ENCODE measurements at places on chromosomes 12 and 14.

DNA sequence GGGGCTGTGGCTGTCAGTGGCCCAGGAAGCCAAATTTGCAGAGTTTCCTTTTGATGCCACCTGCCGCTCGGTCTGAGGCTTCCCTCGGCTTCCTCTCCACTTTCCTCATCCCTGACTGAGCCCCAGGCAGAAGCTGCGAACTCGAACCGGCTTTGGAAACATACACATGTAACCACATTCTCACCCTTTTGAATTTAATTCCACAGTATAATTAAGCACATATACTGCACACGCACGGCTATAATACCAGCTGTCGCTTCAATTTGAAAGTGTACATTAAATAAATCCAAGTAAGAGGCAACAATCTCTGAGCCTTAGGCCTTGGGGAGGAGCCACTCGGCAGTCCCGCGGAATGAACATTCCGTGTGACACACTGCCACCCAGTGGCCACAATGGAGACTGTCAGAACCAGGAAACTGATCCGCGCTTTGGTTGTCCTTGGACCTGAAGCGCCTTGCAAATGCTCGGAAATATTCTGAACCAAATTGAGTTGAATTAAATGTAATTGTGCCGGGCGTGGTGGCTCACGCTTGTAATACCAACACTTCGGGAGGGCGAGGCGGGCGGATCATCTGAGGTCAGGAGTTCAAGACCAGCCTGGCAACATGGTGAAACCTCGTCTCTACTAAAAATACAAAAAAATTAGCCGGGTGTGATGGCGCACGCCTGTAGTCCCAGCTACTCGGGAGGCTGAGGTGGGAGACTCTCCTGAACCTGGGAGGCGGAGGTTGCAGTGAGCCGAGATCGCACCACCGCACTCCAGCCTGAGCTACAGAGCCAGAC, 117.9 kb upstream of the TMPO start:
- peak; percentile 39 for DNase-seq

DNA sequence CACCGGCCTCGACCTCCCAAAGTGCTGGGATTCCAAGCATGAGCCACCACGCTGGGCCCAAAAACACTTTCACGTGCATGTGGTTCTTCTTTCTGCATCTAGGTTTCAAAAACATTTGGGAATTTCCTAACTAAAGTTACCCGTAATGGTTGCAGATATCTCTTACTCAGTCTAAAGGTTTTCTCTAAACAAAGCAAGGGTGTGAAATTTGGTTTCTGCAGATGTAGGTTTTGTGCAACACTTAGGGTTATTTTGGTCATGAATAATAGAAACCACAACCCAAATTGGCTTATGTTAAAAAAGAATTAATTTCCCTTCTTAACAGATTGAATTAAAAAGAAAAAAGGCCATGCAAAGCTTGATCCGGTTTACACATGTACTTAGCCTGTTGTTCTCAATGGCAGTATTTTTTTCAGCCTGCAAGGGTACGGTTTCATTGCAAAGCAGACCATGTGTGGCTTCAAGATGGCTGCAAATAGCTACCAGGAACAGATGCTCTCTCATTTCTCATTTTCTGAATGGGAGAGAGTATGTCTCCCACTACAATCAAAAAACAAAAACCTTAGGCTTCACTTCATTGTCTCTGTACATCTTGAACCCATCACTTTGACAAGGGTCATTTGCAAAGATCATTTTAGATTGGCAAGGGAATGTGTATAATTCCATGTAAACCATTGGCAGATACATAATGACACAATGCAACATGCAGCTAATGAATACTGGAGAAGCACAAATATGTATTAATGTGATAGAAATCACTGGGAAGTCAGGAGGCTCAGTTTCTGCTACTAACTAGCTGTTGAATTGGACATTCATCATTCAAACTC, 491.2 kb upstream of the FLRT2 start:
- no peak for DNase-seq

- DNase-seq: no peak
Measured at GRCh38 chr14:23169622-23170021, 13.8 kb downstream of the SLC7A8 start.

DNA sequence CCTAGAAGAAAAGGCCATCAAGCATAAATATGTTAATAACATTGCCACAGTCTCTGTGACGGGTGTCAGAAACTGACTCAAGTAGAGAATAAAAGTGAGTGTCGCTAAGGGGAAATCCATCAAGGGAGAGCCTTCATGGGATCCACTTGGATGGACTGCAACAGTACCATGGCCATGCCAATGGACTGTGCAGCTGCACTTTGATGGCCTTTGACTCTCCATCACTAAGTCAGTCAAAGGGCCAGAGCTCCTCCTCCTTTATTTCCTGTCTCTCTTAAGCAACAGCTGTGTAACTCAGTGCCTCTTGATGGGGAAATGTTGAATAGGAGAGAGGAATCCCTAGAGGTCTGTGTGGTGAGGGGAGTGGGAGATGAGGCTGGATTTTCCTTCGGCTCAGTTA, 335.2 kb downstream of the BMP4 start:
- DNase-seq: no peak

GRCh38 chr12:23929906-23930305, 19.6 kb downstream of the SOX5 start:
- no peak for DNase-seq

GRCh38 chr12:52980650-52981423, 25.4 kb upstream of the EIF4B start:
- DNase-seq: peak; percentile 41

DNA sequence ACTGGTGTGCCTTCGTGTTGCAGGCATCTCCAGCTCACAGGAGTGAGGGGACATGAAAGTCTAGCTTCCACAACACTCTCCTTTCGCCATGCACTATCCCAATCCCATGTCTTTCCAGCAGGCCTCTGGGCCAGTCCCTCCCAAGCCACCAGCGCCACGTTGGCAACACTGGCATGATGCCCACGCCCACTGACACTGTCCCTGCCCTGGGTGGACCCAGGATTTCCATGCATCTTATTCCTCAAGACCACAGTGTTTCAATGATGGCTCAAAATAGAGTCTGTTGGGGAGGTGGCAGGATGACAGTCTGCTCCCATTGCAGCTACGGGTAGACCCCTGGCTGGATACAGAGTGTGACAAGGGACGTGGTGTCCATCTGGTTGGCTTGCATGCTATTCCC, 2.3 kb downstream of the SP7 start:
- DNase-seq: no peak

DNA sequence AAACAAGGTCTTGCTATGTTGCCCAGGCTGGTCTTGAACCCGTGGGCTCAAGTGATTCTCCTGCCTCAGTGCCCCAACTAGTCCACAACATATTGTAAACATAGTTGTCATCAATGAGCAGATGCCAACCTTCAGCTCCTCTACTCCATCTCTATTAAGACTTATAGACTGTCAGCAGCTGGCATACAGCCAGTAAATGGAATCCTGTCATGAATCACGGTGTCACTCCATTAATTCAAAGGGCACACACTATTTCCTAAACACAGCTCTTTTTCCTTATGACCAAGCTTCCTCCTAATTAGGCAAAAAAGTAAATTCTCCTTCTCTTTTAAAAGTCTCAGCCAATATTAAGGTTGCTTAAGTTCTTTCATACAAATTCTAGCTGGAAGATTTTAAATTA, 111.2 kb downstream of the ITPR2 start:
- DNase-seq: no peak

All from GF-D8 (cell line).